AG20443 (cell line): ENCODE measurements at places on chromosomes 3 and 15.
A peak's percentile ranks its signal among the peaks of the same experiment; 100 is the strongest.

DNA sequence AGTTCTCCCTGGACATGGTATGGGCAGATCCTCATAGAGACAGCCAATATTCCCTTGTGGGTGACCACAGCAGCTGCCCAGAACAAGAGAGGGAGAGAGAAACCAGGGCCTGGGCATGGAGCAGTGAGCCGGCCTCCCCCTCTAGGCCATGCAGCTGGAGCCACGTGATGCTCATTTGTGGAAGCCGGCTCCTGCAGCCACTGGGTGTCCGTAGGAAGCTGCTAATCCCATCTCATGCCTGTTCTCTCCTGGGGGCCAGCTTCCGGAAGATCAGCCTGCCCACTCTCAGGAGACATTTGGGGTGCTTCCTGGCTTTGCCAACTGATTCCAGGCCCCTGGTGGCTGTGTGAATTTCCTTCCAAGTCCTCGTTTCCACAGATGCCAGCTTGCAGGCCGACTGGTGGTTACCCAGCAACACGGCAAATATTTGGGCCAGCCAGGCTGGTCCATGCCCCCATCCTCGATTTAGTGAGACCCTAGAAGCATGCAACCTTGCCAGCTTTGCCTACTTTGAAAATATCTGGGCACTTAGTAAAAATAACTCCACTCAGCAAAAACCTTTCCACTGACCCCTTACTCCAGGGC lies 55.3 kb downstream of the LINGO1 start:
- no peak for DNase-seq

GRCh38 chr15:80693682-80694610 lies 1.2 kb upstream of the ABHD17C start:
- no peak for DNase-seq

- DNase-seq: no peak
Measured at GRCh38 chr15:50978580-50978979, 70.1 kb downstream of the AP4E1 start.

DNA sequence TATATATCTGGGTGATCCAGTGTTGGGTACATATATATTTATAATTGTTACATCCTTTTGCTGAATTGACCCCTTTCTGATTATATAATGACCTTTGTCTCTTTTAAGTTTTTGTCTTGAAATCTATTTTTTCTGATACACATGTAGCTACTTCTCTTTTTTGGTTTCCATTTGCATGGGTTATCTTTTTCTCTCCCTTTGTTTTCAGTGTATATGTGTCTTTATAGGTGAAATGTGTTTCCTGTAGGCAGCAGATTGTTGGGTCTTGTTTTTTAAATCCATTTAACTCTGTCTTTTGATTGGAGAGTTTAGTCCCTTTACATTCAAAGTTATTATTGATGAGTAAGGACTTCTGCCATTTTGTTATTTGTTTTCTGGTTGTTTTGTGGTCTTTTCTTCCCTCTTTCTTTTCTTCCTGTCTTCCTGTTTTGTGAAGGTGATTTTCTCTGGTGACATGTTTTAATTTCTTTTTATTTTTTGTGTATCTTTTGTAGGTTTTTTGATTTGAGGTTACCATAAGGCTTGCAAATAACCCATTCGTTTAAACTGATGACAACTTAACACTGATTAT lies 56.8 kb downstream of the STARD9 start:
- no peak for DNase-seq

- no peak for DNase-seq
Measured at GRCh38 chr3:77506384-77506783, 466.5 kb downstream of the ROBO2 start.

DNA sequence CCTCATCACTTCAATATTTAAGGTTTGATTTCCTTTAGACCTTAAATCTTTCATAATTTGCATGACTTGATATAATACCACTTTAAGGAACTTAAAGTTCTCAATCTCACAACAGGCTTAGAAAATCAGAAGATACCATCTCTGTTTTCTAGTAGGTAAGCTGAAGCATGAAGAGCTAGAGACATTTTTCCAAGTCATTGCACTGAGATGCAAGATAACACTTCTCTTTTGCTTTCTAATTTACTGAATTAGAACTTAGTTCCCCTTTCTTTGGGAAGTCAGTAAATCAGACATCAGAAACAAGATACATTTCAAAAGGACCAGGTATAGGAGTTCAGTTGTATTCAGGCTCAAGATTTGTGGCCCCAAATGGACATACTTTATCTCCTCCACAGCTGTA lies 79.7 kb downstream of the DZIP3 start:
- DNase-seq: no peak

DNA sequence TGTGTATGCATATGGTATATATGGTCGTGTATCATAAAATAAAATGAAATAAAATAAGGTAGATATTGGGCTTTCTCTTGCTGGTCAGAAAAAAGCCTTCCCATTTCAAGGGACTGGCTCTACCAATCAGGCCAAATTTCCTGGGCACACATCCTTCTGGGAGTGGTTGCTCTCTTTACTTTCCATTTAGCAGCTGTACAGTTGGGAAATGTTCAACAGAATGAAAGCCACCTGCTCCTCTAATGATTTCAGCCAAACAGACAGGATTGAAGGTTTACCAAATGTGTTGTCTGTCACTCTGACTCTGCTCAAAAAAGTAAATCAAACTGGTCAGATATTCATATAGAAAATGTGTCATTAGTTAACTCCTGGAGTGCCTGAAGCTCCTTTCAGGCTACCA lies 380.4 kb downstream of the ROBO2 start:
- no peak for DNase-seq

DNA sequence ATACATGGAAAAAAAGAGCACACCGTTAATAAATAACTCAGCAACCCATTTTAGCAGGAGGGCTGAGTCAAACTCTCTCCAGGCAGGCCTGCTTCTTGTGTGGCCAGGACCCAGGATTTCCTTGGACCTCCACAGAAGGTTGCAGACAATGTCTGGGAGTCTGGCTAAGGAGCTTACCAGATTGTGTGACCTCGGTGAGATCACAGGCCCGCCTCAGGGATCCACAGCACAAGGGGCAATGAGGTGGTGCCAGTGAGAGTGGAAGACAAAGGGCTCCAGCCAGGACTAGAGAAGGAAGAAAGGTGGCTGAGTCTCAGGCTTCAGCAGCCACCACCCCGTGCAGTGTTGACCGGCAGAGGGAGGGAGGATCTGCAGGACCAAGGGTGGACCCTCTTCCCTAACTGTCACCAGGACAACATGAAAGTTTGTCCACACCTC lies 32.2 kb upstream of the SEC22A start:
- DNase-seq: peak; percentile 5

GRCh38 chr3:124519591-124520194 lies 210.6 kb upstream of the UMPS start:
- DNase-seq: no peak

- no peak for DNase-seq
Measured at GRCh38 chr15:100663915-100664281, 61.5 kb downstream of the ASB7 start.

DNA sequence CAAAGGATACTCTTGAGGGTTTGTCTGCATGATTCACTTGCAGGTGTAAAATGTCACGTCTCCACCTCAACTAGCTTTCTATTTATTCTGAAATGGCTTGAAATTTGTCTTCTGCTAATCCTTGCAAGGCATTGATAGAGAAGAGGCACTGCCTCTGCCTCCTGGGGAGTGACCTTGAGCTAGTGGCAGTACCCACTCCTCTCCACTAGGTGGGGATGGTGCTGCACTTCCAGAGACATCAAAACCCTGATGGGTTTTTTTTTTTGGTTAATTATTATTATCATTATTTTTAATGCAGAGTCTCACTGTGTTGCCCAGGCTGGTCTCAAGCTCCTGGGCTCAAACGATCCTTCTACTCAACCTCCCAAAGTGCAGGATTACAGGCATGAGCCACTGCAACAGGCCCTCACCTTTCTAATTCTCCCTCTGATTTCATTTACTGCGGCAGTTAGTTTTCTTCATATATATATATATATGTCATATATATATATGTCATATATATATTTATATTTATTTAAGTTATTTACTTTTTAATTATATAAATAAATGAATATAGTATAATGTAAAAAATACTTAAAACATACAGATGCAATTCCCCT lies 117.6 kb upstream of the EIF1B start:
- DNase-seq: peak; percentile 83
